ENCODE measurements at places on chromosomes 3 and 15. TPM values are rescaled to one million over a fixed set of nuclear protein-coding genes. Genes with fewer than 3 reads are reported as not detected.

- DNase-seq: no peak
Observed at GRCh38 chr3:44952689-44953088, 23.3 kb downstream of the ZDHHC3 start.

DNA sequence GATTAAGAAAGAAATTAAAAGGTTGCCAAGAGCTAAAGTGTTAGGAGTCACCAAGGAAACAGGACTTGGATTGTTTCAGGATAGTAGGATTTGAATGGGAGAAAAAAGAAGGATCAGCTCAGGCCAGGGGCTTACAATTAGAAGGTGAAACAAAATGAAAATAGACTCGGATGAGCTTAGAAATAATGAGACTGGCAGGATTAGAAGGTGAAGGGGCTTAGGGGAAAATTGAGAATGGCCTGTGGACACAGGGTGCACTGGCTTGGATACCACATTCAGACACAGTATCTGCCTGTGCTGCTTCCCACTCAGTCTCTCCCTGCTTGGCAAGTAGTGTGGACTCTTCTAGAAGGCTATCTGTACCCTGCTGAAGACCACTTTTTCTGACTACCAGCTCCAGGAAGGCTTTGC is 206.1 kb upstream of the ATP10A start:
- DNase-seq: no peak

DNA sequence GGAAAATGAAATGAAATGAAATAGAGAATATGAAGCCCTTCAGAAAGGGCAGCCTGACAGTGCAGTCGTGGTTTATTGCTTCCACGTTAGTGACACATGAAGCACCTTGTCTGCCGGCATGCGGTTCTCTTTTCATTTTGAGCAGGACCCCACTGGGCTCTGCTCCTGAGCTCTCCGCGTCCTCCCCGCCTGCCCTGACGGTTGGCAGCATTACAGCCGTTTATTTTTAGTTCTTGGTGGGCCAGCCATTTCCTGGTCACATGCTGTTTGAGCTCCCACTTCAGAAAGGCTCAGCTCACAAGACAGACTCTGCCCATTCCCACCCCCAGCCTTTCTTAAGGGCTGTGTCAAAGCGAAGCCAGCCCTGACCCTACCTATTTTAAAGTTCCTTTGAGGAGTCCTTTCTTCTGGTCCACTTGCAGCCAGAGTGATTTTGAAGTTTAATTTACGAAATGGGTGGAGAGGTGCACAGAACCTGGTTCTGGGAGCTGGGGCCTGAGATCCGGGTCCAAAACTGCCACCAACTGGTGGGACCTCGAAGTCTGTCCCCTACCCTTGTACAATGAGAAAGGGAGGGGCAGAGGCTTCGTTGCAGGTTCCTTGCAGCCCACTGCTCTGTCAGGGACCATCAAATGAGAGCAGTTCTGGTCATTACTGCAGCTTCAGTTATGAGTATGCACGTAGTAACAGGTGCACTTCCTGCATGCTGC is 60.1 kb downstream of the MGLL start:
- DNase-seq: no peak

GRCh38 chr3:150495149-150495548 is 51.1 kb downstream of the SERP1 start:
- no peak for DNase-seq

DNA sequence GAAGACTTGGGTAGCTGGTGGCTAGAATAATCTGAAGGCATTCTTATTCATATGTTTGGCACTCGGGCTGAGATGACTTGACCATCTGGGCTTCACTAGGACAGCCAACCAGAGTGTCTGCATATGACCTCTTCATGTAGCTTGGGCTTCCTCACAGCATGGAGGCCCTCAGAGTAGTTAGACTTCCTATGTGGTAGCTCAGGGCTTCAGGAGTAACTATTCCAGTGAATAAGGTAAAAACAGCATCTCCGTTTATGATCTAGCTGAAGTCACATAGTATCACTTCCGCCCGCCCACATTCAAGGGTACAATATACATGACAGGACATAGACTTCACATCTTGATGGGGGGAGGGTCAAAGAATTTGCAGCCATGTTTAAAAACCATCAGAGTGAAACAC is 18.9 kb upstream of the CMTM8 start:
- no peak for DNase-seq

DNA sequence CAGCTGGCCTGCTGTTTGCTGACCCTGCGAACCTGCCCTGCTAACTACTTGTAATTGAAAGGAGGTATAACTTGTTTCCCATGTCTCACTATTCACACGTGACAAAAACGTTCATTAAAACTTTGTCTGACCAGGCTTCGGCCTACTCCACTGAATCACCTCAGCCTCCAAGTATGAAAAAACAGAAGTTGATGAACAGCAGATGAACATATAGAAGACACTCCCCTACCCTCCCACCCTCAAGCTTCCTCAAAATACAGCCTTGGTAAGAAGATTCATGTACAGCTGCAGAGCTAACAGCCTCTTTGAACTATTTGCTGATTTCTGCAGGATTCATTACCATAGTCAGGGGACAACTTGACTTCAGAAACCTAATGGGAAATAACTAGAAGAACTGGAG is 10.7 kb downstream of the RBM15B start:
- no peak for DNase-seq

DNA sequence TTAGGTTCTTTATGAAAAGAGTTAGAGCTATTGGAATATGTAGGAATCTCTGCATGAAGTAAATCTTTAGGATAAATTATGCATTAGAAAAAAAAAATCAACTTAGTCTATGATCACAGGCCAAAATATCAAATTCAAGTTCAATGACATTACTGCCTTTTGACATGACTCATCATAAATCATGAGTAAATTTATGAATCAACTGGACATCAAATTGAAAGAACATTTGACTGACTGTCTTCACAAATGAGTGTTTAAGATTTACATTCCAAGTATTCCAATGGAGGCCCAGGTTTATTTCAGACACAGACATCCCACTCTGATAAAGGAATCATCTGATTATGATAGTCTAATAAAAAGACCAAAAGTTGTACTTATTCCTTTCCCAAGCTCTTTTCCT is 192.8 kb upstream of the TTC14 start:
- DNase-seq: peak; percentile 66

DNA sequence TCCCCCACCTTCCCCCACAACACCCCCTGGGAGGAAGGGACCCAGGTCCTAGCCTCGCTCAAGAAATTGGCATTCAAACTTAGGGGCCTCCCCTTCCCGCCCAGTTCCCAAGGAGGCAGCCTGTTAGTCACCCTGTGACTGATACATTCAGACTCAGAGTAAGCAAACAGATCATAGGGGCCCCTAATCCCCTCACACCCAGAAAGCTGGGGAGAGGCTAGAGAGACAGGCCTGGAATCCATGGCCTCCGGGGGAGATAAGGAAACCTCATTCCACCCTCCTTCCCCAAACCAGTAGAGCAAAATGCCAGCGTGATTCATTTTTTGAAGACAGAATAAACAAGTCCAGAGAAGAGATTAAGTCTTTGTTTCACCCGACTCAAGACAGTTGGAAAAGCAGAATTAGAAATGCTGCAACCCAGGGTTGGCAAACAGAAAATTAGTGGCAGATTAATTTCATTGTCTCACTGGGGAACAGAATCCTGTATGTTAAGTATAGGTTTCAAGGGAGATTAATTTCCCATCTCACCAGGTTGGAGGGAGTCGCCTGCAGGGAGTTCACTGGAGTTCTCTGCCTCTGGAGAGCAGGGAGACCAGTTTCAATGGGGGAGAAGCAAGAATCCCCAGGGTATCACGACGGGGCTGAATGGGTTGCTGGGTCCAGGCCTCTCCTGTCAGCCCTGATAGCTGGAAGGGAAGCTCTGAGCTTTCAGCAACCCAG is 268.3 kb downstream of the UACA start:
- peak; percentile 94 for DNase-seq

- DNase-seq: no peak
Observed at GRCh38 chr3:32968166-32968919, 16.9 kb downstream of the CCR4 start.

GRCh38 chr3:18779704-18780103 is 354.6 kb upstream of the SATB1 start:
- no peak for DNase-seq

- DNase-seq: no peak
Observed at GRCh38 chr3:134356411-134357040, 17.7 kb downstream of the AMOTL2 start.

DNA sequence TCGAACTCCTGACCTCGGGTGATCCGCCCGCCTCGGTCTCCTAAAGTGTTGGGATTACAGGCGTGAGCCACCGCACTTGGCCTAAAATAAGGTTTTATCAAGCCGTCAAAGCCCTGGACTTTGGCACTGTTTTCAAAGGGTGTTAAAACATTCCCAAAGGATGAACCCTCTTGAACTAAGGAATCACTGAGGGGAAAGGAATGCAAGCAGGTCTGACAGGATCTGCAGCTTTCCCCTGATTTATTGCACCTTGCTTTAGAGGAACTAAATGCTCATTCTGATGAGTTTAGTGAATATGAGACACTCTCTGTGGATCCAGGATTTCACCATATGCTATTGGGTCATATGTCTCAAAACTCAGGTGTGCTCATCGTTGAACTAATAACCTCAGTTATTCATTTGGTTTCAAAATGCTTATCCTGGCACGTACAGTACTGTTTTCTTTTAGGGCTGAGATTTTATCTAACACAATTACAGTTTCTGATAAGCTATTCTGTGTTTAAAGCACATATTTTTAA is 63.0 kb upstream of the TSC22D2 start:
- peak; percentile 55 for DNase-seq

RBMS3 gene
- 9.9 TPM for total RNA-seq

BSN gene
- 0.07 TPM for total RNA-seq

ACTC1 gene
- not detected for total RNA-seq

GP5 gene
- total RNA-seq: not detected

LRRIQ4 gene
- not detected for total RNA-seq
